ENCODE measurements at places on chromosomes 4 and X. TPM values are rescaled to one million over a fixed set of nuclear protein-coding genes. Genes with fewer than 3 reads are reported as not detected.

The FAM47A gene
- not detected for total RNA-seq

The TEX13C gene
- total RNA-seq = not detected

DNA sequence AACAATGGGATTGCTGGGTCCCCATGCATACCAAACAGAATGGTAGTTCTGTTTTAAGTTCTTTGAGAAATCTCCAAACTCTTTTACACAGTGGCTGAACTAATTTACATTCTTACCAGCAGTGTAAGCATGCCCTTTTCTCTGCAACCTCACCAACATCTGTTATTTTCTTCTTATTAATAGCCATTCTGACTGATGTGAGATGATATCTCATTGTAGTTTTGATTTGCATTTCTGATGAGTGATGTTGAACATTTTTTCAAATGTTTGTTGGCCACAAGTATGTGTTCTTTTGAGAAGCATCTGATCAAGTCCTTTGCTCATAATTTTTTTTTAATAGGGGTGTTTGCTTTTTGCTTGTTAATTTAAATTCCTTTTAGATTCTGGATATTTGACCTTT is 41.2 kb upstream of the ZMAT1 start:
- DNase-seq = no peak

DNA sequence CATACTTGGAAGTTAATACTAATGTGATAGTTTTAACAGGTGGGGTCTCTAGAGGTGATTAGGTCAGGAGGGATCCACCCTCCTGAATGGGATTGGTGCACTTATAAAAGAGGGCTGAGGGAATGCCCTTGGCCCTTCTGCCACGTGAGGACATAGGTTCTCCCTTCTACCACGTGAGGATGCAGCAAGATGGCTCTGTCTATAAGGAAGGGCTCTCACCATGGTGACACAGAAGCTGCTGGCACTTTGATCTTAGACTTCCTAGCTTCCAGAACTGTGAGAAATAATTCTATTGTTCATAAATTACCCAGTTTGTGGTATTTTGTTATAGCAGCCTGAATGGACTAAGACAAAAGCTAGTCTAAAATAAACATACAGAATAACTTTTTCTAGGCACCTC is 1.0 kb downstream of the AADAT start:
- no peak for DNase-seq
